ENCODE measurements at places on chromosomes 6 and 20.

GRCh38 chr6:149035766-149036165 lies 281.7 kb upstream of the TAB2 start:
- no peak for DNase-seq

GRCh38 chr6:128519132-128519930 lies 1.1 kb downstream of the PTPRK start:
- no peak for DNase-seq

DNA sequence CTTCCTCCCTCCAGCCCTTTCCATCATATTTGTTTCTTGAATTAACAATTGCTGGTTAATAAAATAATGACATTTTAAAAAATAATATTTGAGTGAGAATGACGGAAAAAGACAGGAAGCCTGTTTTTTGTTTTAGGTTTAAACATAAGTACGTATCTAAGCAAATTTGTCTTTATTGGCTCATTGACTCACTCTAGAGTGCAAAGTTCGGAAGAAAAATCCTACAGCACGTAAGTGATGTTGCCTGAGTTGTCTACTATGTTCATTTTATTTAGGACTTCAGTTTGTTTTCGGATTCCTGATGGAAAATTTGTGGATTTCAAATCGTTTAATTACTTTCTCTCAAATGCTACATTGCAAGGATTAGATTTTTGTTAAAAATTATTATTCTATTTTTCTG lies 1435.7 kb upstream of the ADGRB3 start:
- no peak for DNase-seq

- DNase-seq = no peak
These were observed 19.4 kb downstream of the ESF1 start for GRCh38 chr20:13765299-13765698.

GRCh38 chr6:157322792-157323254 lies 496 bp downstream of the TMEM242 start:
- no peak for DNase-seq

DNA sequence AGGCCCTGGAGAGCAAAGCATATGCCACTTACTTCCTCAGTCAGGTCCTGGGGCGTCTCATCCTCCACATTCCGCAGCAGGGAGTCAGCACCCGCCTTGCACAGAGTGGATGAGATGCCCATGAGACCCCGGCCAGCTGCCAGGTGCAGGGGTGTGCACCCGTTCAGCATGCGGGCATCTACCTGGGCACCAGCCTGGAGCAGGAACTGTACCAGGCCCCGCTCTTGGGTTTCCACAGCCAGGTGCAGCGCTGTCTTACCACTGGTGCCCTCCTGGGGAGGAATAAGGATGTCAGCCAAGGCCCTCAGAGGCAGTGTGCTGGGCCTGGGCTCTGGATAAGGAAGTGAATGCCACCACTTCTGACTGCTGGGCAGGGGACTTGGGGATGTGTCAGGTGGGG lies 2.7 kb upstream of the SLC35B2 start:
- DNase-seq = no peak

GRCh38 chr6:148367411-148368024 lies 24.9 kb downstream of the SASH1 start:
- no peak for DNase-seq

DNA sequence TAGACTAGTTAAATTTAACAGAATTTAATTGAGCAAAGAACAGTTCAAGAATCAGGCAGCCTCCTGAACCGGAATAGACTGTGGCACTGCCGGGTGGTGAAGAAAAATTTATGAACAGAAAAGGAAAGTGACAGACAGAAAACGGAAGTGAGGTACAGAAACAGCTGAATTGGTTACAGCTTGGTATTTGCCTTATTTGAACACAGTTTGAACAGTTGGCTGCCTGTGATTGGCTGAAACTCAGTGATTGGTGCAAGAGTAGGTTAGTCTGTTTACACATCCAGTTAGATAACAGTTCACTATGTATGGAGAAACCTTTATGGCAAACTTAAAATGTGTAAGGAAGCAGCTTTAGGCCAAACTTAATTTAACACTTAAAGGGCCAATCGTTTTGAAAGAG lies 116.0 kb upstream of the CITED2 start:
- DNase-seq = no peak

DNA sequence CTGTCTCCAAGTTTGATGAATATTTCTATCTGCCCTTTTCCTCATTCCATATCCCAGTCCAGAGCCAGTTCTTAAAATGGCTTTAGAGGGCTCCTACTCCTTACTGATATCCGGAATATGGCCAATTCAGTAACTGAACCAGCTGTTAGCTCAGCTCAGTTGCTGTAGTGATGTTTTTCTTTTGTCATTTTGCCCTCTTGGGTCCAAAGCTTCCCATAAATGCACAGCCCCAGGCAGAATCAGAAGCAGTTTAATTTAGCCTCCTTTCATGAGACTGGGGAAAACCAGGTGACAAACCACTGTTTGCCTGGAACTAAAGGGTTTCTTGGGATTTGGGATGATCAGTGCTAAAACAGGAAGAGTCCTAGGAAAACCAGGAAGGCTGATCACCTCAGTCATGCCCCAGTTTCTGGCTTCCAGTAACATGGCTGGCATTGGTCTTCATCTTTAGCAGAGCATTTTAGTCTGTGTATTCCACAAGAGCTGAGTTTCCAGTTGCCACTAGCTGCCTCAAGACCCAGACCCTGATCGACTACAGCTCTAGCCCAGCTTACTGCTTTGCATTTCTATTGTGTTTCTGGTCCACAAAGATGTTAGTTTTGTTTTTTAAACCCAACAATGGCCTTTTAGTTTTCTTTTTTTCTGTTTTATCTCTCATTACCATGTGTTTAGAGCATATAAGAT lies 40.6 kb upstream of the REV3L start:
- DNase-seq = no peak

GRCh38 chr6:13648850-13649249 lies 33.7 kb downstream of the NOL7 start:
- no peak for DNase-seq

DNA sequence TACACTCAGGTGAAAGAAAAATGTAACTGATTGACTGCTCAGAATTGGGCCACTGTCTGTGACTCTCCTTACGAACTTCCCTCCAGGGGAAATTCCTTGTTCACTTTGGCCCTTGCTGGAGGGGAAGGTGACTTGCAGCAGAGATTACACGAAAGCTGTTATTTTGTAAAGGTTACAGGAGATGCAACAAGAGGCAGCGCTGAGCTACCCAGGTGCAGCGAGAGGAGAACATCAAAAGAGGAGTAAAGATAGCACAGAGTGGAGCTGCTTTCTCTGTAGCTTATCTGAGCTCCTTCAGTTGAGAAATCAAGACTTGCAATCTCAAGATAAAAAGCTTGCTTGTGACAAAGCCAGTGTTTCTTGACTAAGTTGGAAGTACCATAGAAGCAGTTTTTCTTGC lies 144.6 kb downstream of the ARHGAP18 start:
- DNase-seq = no peak

- no peak for DNase-seq
These were observed 116.7 kb upstream of the PRSS16 start for GRCh38 chr6:27130668-27131428.

DNA sequence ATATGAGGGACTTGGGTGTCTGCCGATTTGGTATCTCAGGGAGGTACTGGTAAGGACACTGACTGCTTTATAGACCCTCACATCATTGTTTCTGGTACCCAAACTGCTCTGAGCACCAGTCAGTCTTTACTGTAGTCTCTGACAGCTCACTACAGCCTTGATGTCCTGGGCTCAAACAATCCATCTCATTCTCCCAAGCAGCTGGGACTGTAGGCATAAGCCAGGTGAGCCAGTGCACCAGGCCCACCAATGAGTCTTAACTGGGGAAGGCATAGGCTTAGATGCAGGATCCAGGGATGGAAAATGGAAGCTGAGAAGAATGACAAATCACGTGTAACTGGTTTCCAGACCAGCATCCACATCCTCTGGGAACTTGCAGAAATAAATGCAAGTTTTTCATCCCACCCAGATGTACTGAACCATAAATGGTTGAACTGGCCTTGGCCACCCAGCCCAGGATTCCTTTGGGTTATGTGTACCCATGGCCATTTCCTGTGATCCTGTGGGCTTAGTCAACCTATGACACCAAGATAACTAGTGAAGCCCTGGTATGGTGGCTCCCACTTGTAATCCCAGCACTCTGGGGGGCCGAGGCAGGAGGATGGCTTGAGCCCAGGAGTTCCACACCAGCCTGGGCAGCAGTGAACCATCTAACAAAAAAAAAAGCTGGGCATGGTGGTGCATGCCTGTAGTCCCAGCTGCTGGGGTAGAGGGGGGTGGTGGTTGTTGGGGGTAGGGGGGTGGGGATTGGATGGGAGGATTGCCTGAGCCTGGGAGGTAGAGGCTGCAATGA lies 5.8 kb downstream of the TUBB start:
- DNase-seq = no peak

DNA sequence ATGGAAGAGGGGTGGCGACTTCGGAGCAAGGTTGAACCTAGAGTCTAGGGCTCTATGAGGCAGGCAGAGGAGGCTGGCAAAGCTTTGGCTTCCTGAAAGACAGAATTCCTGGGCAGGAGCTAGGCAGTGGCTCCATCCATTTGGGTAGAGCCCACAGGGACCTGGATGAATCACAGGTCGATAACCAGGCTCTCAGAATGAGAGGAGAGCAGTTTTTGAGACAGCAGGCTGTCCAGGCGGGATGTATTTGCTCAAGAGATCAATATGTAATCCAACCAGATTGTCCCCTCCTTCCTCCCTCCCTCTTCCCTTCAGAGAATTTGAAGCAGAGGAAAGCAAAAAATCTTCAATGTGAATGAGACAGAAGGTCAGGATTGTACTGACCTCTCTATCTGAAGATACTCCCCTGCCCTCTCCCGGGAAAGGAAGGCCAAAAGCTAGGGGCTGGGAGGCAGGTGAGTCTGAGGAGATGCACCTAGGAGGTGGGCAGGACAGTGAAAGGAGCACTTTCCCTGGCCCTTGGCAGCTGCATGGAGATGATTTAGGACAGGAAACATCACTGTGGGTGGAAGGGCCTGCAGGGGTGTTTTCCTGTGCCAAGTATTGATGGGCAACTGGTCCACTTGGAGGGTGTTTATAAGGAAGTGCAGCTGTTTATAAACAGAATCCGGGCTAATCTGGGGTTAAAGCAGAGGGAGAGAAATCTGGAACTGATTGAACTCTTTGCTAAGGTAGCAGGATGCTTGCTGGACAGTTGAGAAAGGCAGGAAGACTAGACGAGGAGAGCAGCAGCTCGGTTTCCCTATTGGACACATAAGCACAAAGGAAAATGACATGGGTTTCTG lies 212.4 kb upstream of the LRFN2 start:
- no peak for DNase-seq

GRCh38 chr6:23228439-23229024 lies 659.2 kb downstream of the HDGFL1 start:
- no peak for DNase-seq

GRCh38 chr20:10671919-10672623 lies 1.7 kb downstream of the JAG1 start:
- no peak for DNase-seq

DNA sequence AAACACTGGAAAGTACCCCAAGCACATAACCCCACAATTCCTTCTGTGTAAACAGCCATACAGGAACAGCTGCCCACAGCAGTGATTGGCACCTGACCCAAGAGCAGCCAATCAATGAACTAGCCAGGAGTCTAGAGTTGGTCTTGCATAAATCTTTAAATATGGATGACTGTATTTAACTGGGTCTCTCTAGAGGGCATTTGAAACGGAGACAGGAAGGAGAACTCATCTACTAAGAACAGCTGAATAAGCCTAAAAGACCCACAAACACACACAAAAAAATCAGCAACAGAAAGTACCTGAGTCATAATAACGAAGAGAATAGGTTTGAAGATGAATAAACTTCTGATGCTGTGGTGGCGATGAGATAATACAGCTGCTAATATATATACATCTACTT lies 49.0 kb upstream of the ASF1A start:
- no peak for DNase-seq

DNA sequence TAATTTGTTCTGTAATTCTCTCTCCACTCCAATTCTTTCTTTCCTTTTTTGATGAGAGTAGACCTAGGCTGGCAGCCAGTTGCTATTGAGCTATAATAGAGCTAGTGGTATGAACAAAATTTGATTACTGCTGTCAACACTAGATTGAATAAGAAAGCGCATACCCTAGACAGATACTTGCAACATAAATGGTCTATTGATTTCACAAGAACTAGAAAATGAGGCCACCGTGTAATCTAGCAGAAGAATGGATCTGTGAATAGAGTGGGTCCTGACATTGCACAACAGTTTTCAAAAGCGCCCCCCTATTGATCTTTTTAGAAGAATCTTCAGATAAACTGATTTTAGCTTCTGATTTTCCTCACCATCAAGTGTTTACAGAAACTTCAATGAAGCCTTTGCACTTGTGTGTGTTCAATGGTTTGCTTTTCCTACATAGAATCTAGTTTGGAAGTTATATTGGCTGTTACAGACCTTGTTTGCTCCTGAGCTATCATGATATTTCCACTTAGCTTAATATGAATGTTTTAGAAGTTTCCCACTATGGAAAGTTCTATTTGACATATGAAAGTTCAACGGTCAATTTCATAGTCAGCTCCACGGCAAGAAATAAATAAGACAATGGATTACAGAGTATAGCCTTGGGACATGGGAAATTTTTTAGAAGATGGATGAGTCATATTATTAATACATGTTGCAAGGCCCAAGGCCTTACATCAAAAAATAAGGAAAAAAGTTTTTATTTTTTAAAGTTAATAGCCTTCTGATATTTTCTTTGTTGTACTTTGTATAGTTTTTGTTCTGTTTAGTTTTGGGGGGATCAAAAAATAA lies 55.6 kb downstream of the UTRN start:
- no peak for DNase-seq

- DNase-seq = no peak
These were observed 766 bp upstream of the NUS1 start for GRCh38 chr6:117674503-117674902.

- no peak for DNase-seq
These were observed 19.8 kb upstream of the TREM1 start for GRCh38 chr6:41306187-41306854.

DNA sequence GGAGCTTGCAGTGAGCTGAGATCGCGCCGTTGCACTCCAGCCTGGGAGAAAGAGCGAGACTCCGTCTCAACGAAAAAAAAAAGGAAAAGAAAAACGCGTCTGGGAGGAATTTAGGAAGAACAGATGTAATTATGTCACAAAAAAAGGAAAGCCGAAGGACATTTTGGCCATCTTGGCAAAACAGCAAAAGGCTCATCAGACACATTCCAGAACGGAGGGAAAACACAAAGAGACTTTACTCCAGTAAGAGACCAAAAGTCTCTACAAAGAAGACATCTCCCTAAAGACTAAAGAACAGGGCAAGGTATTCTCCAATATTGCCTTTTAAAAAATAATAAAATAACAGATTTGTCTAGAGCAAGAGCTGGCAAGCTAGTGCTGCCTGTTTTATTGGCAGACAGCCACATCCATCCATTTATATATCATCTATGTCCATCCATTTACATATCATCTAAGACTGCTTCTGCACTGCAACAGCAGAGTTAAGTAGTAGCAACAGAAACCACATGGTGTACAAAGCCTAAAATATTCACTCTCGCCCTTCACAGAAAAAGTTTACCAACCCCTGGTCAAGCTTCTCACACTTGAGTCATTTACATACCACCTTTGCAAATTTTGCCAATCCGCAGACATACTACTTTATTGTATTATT lies 133.9 kb downstream of the ZMYND8 start:
- no peak for DNase-seq

GRCh38 chr6:40532349-40533000 lies 54.7 kb downstream of the LRFN2 start:
- no peak for DNase-seq

GRCh38 chr20:21710341-21710740 lies 4.9 kb downstream of the PAX1 start:
- DNase-seq = no peak
